ENCODE measurements at places on chromosomes 2 and 18.
A peak's percentile ranks its signal among the peaks of the same experiment; 100 is the strongest.

DNA sequence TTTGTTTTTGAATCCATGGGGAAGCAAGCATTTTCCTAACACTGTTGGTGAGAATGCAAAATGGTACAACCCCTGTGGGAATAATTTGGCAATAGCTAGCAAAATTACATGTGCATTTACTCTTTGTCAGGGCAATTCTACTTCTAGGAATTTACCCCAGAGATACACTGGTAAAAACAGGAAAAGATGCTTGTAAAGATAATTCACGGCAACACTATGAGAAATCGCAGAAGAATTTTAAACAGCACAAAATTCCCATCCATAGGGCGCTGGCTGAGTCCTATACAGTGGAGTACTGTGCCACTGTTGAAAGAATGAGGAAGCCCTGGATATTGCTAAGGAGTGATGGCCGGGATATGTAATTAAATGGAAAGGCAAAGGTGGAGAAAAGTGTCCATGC is 75.8 kb downstream of the DGKD start:
- no peak for DNase-seq

GRCh38 chr2:133674066-133674432 is 105.8 kb upstream of the NCKAP5 start:
- DNase-seq = no peak

- DNase-seq = no peak
Observed at GRCh38 chr2:54466870-54467269, 10.7 kb downstream of the SPTBN1 start.

- no peak for DNase-seq
Observed at GRCh38 chr2:42979870-42980763, 187.7 kb upstream of the HAAO start.

- DNase-seq = no peak
Observed at GRCh38 chr2:129050101-129050500, 731.4 kb upstream of the HS6ST1 start.

GRCh38 chr2:205411558-205411957 is 270.7 kb upstream of the NRP2 start:
- DNase-seq = no peak

DNA sequence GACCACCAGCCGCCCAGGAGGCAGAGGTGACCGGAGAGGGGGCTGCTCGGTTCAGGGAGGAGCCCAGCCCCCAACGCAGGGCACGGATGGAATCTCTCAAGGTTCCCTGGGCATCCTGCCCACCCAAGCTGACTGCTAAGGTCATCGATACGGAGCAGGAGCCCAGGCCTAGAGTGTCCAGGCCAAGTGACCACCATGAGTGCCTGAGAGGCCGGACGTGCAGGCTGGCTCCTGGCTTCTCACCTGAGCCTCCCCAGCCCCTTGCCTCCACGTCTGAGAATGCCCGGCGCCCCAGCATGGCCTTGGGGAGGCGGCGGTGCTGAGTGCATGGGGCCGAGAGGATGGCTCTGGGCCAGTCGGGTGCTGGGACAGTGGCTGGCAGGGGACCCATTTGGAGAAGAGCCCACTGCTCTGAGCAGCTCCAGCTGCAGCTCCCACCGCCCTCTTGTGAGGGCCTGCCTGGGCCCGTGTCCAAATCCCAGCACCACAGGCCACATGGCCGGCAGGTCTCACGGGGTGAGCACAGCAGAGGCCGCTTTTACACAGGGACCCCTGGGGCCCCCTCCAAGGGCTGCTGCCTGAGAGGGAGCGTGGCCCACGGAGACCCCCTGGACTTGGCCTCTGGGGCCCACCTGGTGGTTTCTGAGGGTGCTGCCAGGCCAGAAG is 102.8 kb upstream of the CTDP1 start:
- DNase-seq = peak; percentile 51

DNA sequence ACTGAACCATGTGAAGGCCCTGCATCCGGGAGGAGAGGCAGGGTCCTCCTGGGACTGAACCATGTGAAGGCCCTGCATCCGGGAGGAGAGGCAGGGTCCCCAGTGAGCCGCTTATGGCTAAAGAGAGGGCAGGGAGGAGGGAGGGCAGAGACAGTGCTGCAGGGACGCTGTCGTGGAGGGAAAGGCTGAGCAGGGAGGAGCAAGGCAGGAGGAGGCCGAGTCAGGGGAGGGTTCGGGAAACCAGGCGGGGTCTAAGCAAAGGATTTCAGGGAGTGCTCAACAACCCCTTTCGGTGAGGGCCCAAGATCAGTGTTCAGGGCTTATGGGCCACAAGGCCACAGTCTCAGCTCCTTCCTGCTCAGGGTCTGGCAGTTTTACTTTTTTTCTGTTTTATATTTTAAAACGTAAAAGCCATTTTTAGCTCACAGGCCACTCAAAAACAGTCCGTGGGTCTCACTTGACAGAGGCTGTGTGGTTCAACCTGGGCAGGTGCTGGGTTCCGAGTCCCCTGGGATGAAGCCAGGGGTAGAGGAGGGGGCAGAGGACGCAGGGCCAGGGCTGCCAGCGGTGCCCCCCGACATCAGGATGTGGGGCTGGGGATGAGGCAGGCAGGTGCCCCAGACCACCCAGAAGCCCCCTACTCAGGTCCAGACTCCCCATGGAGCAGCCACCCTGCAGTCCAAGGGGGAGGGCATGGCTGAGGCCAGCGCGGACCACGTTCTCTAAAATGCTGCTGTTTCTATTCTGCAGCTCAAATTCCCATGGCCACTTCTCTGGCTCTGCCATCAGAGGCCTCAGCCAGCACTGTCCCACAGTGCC is 5.2 kb downstream of the TMEM18 start:
- DNase-seq = no peak

- peak; percentile 78 for DNase-seq
Observed at GRCh38 chr2:42828487-42829425, 36.4 kb upstream of the HAAO start.

DNA sequence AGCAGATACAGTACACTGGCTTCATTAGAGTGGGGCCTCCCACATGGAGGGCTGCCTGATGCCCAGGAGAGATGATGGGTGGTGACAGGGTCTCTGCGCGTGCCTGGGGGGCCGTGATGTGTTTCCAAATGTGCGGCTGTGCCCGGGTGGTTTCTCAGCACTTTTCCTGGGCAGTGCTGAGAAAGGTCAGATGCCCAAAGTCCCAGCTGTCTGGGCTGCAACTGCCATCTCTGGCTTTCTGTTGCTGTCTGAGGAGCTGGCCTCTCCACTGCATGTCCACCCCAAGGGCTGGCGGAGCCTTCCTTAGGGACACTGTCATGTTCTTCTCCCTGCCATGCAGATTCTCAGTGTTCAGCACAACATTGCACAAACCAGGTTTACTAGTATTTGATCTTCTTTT is 62.7 kb upstream of the NFATC1 start:
- no peak for DNase-seq

GRCh38 chr2:146982393-146982846 is 862.4 kb upstream of the ACVR2A start:
- no peak for DNase-seq

- no peak for DNase-seq
Observed at GRCh38 chr2:123935405-123935804, 89.7 kb upstream of the CNTNAP5 start.

DNA sequence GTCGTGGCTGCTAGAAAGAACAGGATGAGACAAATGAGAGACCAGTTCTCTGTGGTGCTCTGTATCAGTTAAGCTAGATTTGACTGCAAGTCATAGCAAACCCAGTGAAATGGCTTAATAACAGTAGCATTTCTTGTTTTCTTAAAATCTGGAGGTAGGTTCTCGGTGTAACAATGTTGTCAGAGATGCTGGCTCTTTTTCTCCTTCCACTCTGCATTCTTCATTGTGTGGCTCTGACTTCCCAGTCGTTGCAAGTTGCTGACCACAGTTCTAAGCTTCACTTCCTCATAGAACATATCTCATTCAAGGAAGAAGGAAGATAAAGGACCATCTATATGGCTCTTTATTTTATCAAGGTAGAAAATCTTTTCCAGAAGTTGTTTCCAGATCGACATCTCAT is 7.9 kb upstream of the CKAP2L start:
- no peak for DNase-seq

DNA sequence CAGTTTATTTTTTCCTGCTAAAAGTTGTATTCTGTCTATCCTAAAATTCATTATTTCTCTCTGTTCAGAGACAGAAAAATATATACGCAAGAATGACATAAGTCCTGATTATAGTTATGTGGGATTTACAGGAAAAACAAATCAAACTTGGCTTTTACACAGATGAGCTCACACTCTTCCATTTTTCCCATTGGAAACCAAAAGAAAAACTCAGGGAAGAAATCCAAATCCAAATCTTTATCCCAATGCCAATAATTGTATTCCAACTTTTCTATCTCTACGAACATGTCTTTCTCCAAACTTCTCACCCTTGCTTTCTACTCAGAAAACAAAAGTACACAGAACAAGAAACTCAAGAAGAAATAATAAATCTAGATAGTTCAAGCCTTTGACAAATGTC is 249.1 kb upstream of the TMEFF2 start:
- DNase-seq = no peak

GRCh38 chr2:12257476-12257875 is 459.3 kb upstream of the TRIB2 start:
- DNase-seq = no peak

GRCh38 chr2:160096409-160096808 is 34.0 kb upstream of the PLA2R1 start:
- no peak for DNase-seq
